ENCODE measurements at places on chromosomes 4 and X.

GRCh38 chr4:145041378-145041777 lies 56.6 kb downstream of the ANAPC10 start:
- no peak for DNase-seq

DNA sequence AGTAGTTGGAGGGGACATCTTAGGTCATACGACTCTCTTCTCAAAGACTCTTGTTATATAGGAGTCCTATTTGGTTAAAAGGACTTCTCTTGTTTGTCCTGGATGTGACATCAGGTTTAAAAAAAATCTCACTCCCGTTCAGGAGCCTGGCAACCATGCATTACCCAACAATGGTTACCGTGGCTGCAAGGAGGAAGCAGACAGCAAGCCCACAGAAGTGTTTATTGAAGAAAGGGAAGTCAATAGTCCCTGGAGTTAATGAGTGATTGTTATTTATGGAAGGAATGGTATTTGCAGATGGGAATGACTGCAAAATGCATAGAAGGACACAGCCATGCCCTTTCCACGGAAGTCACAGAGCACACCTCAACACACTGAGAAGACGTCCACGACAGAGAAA lies 75.9 kb upstream of the ENPP6 start:
- DNase-seq: peak; percentile 40

DNA sequence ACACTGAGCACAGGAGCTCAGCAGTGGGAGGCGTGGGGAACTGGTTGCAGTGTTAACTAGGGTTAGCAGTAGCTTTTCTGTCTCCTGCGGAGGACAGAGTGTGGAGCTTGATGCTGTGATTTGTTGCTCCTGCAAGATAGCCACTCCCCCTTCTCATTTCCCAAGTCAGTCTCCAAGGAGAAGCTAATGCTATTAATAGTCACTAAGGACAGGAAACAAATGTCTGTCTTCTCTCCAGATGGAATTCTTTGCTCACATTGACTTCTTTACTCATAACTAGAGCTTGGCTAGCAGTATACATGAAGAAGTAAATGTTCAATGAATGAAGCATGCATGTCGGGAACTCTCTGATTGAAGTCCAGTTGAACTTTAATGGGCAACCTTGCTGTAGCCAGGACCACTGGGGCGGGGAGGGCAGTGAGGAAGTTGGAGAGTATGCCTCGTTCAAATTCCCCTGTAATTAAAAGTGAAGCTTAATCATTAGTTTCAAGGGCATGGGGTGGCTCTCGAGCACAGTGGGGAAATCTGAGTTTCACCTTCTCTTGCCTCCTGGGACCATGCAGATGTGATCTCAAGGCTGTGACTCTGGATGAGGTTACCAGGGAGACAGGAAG lies 156.6 kb upstream of the SCML1 start:
- peak; percentile 61 for DNase-seq

- no peak for DNase-seq
These were observed 313.9 kb upstream of the NWD2 start for GRCh38 chr4:36930562-36931111.

GRCh38 chr4:112736718-112737135 lies 99.8 kb downstream of the LARP7 start:
- no peak for DNase-seq
